ENCODE measurements at places on chromosomes 6 and 20.

- DNase-seq, result no peak
Measured at GRCh38 chr6:111813237-111813636, 60.0 kb downstream of the FYN start.

DNA sequence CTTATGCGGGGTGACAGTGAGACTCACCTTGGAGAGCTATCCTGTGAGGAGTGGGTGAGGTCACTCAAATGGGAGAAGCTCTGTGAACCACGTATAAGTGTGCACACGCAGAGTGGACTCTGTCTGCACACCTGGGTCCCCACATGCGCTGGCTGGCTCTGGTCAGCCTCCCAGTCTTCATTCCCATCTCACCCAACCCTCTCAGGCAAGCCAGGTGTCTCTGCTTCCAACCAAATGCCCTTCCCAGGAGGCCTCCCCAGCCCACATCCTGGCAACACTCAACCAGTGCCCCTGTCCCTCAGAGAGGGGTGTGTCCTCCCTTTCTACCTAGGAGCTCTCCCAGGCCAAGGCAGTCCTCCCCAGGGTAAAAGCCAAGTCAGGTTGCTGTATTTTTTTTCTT lies 8.0 kb upstream of the PI16 start:
- no peak for DNase-seq

- no peak for DNase-seq
Measured at GRCh38 chr6:4084444-4085331, 5.8 kb upstream of the FAM217A start.

DNA sequence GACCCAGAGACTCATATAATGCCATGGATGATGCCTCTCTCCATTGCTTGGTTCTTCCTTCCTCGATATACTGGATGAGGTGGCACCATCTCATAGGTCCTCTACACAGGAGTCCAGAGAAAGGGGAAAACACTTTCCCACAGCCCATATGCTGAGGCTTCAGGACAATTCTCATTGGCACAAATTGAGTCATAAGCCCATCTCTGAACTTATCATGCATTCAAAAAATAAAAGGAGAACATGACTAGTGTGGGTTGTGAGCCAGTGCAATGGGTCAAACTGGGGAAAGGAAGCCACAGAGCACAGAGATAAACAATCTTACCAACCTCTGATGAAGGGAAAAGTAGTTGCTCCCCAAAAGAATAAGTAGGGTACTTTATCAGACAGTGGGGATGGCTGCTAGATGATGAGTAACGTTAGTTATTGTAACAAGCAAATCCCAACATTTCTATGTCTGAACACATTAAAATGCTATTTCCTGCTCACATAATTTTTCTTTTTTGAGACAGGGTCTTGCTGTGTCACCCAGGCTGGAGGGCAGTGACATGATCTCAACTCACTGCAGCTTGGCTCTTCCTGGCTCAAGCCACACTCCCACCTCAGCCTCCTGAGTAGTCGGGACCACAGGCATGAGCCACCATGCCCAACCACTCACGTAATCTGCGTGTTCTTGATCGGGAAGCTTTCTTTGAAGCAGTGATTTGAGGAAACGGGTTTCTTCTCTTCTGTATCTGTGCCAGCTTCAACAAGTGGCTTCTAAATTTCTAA lies 27.0 kb downstream of the SOD2 start:
- no peak for DNase-seq

GRCh38 chr6:21537637-21538036 lies 55.9 kb upstream of the SOX4 start:
- no peak for DNase-seq

DNA sequence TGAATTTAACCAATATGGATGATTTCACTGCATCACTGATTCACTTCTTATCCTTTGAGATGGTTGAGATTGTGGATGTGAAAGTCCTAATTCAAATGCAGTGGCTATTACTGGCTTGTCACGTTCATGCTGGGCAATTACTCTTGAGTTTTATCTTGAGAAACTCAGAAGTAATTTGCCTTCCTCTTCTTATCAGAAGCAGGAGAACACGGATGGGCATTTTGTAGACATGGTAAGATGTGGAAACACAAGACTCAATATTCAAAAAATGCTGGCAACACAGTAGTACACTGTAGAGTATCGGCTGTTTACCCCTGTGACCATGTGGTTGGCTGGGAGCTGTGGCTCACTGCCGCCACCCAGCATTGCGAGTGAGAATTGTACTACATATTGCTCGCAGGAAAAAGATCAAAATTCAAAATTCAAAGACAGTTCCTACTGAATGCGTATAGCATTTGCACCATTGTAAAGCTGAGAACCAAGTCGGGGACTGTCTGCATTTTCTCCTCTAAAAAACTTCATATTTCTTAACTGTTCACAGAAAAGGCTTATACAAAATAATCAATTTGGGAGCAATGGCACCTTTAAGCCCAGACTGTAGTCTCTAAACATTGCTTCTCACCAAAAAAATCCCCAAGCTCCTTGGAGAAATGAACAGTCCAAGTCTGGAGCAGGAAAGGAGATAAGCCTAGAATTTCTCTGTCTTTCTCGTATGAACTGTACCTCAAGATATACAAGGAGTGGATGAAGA lies 61.9 kb upstream of the ELOVL5 start:
- peak; percentile 10 for DNase-seq

DNA sequence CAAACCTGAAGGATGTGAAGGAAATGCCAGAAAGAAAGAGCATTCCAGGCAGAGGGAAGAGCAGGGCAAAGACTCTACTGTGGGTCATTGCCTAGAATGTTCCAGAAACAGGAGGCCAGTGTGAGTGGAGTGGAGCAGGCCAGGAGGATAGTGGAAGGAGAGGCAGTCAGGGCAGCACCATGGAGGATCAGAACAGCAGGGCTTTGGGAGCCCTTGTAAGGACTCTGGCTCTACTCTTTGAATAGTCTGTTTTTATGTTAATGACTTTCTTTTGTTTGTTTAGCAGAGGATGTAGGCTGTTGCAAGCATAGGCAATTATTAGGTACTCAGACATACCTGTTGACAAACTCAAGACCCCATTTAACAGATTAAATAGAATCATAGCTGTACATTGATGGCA lies 23.6 kb upstream of the FBXL4 start:
- DNase-seq, result no peak

- no peak for DNase-seq
Measured at GRCh38 chr6:31057426-31058003, 47.2 kb downstream of the MUC22 start.

- DNase-seq, result no peak
Measured at GRCh38 chr20:63222541-63222940, 6.6 kb upstream of the YTHDF1 start.

DNA sequence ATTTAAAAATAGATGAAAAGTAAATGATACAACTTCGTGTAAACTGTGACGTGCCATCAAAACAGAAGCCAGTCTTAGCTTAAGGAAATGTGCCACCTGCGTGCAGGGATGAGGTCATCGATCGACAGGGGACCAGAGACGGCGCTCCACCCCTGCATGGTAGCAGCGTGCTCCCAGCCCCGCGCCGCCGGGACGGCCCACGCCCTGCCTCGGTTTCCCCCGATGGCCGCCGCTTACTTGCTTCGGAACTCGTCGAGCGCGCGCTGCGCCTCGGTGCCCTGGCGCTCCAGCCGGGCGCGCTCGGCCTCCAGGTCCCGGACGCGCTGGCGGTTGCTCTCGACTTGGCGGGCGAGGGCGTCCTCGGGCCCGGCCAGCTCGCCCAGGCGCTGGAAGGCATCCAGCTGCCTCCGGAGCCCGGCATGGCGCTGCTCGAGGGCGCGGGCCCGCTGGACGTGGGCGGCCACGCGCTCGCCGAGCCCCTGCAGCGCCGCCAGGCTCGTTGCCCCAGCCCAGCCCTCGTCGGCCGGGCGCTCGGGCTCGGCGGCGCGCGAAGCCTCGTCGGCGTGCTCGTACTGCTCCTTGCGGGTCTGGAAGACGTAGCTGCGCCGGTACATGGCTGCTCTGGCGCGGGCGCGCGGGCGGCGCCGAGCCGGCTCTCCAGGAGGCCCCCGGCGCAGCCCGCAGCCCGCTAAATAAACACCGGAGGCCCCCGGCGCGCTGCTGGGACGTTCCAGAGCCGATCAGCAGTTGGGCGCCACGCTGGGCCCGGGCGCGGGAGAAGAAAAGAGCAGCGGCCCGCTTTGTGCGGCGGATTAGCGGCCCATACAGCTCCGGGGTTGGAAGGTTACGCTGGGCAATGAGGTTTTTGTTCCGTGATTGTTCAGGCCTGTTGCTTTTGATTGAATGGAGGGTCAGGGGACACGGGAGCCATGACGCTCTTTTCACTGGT lies at the start of gene BFSP1:
Gene BFSP1, minus strand, starts transcription at position 664 of the 949 bp plus-strand sequence. Its CDS starts 50 bp downstream, at position 614.
- DNase-seq, result peak; percentile 93

DNA sequence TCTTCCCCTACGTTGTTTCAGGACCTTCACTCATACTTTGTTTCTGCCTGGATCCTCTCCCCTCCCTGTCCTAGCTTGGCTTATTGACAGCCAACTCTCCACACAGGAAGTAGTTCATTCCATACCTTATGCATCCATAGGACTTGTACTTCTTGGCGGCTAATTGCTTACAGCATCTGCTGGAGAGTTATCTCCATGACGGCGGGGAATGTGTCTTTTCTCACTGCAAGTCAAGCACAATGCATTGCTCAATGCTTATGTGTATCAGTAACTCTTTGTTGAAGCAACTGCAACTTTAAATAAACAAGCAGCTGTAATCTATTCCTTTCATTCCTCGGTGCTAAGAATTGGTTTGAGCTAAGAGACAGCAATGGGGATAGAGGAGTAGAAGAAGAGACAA lies 551.3 kb upstream of the EPHA7 start:
- no peak for DNase-seq

- no peak for DNase-seq
Measured at GRCh38 chr20:53829255-53829723, 235.7 kb upstream of the ZNF217 start.

- DNase-seq, result peak; percentile 18
Measured at GRCh38 chr20:58709013-58709702, 16.6 kb downstream of the NPEPL1 start.

DNA sequence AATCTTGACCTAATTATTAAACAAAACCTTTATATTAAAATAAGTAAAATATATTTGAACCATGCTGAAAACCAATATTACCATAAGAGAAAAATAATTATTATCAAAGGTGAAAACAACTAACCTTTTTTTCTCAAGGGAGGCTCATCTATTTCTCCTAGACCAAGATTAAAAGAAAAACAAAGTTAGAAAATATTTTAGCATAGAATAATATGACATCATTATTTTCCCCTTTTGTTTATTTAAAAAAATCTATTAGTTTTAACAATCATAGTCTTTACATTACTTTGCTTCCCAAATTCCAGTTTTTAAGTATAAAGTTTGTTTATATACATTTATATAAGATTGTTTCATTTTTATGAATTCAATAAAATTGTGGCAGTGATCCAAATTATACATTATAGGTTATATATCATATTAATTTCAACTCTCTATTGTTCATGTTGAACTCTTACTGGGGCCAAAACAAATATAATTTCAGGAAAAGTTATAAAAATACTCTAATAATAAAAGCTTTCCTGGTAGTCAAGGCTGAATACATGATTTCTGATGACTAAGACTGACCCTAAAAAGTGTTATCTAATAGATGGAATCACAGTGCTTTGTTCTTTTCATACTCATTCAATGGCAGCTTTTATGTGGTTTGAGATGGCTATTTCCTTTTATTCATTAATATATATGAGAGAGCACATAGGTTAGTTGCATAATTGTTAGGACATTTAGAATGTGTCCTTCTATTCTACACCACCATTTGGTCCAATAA lies 89.4 kb downstream of the TRDN start:
- no peak for DNase-seq

DNA sequence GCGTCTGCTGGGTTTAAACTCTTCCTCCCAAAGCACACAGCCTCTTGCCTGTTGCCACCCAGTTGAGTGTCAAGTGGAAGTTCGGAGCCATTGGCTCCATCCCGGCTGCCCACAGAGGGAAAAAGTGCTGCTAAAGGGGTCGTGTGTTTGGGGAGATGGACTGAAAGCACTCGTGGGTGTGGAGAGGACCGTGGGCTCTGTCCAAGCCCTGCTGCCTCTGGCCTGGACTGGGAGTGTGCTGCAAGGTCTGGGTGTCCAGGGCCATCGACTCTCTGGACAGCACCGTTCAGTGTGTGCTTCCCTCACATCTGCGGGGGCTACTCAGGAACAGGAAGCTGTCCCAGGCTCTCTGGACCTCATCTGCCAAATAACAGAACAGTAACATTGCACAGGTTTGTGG lies 269.3 kb downstream of the DLL1 start:
- DNase-seq, result no peak

DNA sequence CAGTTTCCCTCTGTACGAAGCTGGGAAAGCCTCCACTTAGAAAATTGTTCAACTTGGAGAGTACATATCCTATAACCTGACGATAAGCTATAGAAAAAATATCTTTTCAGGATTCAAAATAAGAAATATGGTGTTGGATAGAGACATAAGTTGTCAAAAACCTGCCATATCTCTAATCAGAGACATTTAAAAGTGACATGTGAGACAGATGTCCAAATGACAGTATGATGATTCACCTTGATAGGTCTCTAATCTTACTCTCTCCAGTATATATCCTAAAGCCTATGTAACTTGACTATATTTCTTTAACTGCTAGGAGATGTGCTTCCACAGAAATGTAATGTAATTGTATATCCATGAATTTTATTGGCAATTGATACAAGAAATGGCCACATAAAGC lies 932.4 kb upstream of the MAN1A1 start:
- DNase-seq, result no peak

- DNase-seq, result no peak
Measured at GRCh38 chr20:63498960-63499337, at the start of gene EEF1A2. EEF1A2 (minus strand) TSS chr20:63499083; CDS start chr20:63497763, 1,320 bp downstream.

GRCh38 chr6:166839569-166839968 lies 116.8 kb downstream of the RNASET2 start:
- DNase-seq, result no peak

- no peak for DNase-seq
Measured at GRCh38 chr6:30707281-30707850, 9.7 kb downstream of the MDC1 start.

- no peak for DNase-seq
Measured at GRCh38 chr6:143146186-143146851, 85.6 kb downstream of the AIG1 start.

- no peak for DNase-seq
Measured at GRCh38 chr20:36571564-36572504, 1.6 kb upstream of the TGIF2 start.

- peak; percentile 84 for DNase-seq
Measured at GRCh38 chr6:18186033-18186432, 30.8 kb downstream of the KDM1B start.

- DNase-seq, result no peak
Measured at GRCh38 chr20:40176098-40176841, 512.8 kb downstream of the MAFB start.

- no peak for DNase-seq
Measured at GRCh38 chr6:148347441-148348054, 4.9 kb downstream of the SASH1 start.

- no peak for DNase-seq
Measured at GRCh38 chr6:144595266-144595665, 310.1 kb downstream of the UTRN start.

DNA sequence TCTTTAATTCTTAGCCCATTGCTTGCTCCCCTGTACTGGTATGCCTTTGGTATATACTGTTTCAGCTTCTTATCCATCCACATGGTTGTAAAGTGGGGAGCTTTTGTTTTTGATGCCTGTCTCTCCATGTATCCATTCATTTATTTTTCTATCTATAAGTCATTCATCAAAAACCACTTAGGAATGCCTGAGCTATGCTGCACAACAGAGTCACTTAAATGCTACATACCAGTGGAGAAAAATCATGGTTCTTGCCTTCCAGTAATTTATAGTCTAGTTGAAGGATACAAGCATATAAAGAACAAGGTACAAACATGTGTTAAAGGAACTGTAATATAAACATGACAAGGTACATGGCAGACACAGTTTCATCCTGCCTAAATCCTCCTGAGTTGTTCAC lies 347.3 kb downstream of the NRN1 start:
- DNase-seq, result no peak

GRCh38 chr20:61397790-61398189 lies 145.7 kb downstream of the CDH4 start:
- DNase-seq, result no peak
